ENCODE measurements at places on chromosomes 13 and 19.
A peak's percentile ranks its signal among the peaks of the same experiment; 100 is the strongest.

- ATAC-seq: peak; percentile 53
Observed at GRCh38 chr19:30968210-30968609, 381.0 kb downstream of the TSHZ3 start.

DNA sequence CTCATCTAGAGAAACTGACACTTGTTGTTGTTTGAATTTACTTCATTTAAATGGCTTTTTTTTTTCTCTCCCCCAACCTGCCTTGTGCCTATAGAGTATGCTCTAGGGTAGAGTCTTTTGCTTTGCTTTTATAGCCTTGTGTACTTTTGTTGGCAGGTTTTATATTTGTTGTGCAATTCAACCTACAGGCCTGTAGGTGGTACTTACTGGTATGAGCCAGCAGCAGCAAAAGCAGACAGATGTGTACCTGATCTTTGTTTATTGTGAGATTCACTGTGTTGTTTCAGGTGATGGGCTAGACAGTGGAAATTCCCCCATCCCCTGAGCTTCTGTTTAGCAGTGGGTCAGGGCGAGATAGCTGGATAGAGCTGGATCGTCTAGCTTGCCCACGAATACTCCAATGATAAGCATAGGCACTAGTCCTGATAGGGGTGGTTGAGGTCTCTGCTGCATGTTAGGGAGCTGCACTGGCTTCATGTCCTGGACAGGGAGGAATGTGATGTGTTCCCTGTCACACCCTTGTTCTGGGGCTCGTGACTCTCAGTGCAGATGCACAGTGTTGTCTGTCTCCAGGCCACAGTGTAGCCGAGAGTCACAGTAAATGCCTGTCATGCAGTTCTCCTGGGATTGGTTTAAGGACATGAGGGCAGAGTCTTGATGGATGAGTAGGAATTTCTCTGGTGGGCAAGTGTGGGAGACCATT lies 21.3 kb downstream of the DNAJC3 start:
- no peak for ATAC-seq

DNA sequence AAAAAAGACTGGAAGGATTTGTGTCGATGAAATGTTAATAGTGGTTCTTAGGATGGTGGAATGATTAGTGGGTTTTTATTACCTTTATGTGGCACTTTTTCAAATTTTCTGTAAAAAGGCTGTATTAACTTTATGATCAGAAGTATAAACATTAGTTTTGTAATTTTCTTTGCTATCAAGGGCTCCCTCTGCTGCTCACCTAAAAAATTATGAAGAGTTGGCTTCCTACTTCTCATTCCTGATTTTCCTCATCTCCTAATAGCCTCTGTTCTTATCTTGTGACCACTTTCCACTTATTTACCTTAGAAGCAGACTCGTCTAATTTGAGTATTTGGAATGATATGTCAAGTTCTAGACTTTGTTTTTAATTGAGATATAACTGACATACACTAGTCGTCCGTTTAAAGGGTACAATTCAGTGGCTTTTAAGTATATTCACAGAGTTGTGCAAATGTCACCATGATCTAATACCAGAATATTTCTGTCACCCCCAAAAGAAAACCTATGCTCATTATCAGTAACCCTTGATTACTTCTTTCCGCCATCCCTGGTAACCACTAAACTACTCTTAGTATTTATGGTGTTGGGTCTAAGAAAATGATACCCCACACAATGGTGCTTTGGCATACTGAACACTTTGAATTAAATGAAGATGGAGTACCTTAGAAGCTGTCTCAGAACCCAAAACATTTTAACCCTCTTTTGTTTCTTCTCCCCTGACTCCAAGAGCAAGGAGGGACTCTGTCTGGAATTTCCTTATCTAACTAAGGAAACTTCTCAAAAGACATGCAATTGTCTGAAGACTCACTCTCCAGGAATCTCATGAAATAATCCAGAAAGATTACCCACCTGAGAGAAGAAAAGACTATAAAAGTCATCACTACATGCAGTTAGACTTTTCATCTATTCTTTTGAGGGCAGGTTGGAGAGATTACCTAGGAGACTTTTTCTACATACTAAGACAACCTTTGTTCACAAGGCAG lies 311.3 kb downstream of the DLEU7 start:
- ATAC-seq: no peak

- ATAC-seq: no peak
Observed at GRCh38 chr19:47093254-47093653, 20.3 kb downstream of the ZC3H4 start.

DNA sequence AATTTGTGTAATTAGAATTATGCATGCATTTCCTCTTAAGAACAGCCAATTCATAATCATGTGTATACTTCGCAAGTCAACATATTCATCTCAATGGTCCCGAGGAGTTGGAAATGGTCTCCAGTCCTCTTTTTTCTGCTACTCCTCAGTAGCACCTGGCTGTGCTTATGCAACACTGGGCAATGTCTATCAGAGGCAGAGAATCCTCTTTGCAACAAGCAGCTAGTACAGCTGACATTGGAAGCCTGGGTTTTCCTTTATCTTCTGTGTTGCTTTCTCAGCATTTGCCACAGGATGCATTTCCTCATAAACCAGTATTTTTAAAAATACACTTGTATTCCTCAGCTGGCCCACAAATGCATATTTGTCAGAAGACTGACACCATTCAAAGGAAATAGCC lies 405.3 kb upstream of the GPC6 start:
- ATAC-seq: no peak

DNA sequence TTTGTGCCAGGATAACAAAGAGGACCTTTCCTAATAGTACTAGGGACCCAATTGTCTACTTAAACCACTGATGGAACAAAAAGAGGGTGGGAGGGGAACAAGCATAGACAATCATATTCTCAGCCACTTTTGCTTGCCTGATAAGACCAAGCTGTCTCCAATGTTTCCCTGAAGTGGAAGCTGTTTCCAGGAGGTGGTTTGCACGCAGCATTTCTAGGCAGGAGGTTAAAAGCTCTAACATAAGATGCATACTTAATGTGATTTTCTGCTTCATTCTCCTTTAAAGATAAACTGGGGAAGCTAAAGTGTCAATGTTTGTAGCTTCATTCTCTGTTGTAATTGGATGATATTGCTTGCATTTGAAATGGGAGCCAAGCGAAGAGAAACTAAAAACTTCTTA lies 442.9 kb downstream of the HS6ST3 start:
- no peak for ATAC-seq

- ATAC-seq: peak; percentile 31
Observed at GRCh38 chr19:13839130-13839937, 37.6 kb upstream of the NANOS3 start.

GRCh38 chr19:16801600-16802013 lies 27.6 kb upstream of the SIN3B start:
- no peak for ATAC-seq

DNA sequence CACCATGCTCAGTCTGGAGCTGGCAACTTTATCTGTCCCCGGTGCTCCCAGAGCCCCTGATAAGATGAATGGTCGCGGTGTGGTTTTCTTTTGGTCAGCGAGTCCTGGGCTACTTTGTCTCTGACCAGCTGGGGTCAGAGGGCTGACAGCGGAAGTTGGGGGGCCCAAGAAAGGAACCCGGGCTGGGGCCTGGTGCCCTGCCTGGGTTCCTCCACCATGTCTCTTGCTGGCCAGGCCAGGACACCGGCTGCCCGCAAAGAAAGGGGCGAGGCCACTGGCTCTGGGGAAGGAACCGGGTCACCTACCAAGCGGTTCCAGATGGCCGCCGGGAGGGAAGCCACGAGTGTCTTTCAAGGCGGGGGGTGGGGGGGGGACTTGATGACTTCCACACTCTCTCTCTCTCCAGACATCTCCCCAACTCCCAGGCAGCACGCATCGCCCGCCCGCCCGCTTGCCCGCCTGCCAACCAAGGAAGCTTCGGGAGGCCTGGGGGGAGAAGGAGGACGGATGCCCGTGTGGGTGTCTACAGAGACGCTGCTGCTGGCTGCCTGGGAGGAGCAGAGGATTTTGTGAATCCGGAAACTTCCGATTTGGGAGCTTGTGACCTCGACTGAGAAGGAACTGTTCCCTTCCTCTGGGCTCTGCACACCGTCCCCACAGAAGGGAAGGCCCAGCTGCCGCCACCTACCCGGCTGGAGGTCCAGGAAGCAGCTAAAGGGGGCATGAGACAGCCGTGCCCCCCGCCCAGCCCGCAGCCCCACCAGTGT lies 1.1 kb downstream of the PIP5K1C start:
- ATAC-seq: peak; percentile 31

Data from motor neuron (in vitro differentiated cells).